ENCODE measurements at places on chromosomes 6 and 20.

DNA sequence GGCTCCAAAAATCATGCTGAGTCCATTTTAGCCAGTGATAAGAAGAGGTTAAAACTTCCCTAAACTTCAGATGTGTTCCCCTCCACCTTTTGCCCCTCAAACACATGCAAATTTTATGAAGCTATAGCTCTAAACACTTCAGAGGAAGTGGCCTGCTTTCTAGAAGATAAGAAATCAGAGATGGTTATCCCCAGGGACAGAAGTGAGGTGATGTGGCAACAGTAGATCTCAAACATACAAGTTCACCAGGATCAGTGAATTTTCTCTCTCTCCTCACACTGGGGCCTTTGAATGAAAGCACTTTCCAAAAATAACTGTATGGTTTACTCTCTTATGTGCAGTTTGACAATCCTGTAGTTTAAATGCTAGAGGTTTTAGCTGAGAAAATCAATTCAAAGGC, 332.0 kb downstream of the BTBD9 start:
- no peak for DNase-seq

GRCh38 chr20:19609642-19610223, 148.3 kb upstream of the RIN2 start:
- DNase-seq, result no peak

GRCh38 chr6:51805517-51805916, 281.9 kb downstream of the PKHD1 start:
- DNase-seq, result no peak

DNA sequence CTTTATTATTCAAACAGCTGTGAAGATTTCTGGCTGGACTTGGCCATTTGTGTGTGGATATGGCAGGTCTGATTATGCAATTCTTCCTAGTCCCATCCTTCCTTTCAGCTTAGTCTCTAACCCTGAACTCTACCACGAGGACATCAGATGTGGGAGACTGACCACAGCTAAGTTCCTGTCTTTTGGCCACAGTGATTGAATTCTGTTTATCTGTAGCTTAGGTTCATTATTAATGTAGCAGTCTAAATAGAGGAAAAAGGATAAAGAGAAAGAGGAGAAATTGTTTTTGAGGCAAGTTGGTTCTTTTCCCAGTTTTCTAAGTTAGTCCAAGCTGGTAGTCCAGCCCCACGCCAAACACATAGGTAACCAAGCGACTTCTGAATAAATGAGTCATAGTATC, 598.9 kb downstream of the RFPL4B start:
- DNase-seq, result no peak

- no peak for DNase-seq
These were observed 60.1 kb downstream of the RPP40 start for GRCh38 chr6:4943716-4944115.

DNA sequence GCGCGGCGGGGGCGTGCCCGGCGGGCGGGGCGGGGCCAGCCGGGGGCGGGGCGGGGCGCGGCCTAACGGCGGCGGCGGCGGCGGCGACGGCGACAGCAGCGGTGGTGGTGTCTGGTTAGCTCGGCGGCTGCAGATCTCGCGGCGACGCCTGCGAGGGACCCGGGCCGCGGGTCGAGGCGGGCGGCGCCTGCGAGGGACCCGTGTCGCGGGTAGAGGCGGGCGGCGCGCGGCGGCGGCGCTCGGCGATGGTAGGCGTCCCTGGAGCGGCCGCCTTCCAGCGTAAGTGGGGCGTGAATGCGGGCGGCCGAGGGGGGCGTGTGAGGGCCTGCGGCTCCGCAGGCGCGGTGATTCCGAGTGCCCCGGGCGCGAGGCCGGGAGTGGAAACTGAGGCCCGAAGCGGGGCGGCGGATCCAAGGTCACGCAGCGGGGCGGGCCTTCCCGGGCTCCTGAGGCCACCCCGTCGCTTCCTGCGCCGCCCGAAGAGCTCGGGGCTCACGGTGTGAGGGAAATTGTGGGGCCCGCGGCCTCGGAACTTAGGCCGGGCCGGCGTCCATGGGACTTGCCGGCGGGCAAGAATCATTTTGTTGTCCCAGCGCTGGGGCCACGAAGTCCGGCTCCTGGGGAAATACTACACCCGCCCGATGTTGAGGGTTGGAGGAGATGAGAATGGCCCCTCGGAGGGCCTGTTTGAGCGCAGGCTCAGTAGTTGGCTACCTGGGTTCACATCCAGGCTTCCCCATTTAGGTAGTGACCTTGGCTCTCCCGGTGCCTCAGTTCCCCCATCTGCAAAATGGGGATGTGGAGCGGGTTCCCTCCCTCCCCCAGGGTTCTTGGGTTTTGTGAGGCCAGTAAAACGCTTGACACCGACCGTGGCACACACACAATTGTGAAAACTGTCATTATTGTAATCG, at the start of gene CBFA2T2:
Gene CBFA2T2, plus strand, starts transcription at position 74 of the 911 bp plus-strand sequence. Its CDS starts 172 bp downstream, at position 246.
- DNase-seq, result no peak

DNA sequence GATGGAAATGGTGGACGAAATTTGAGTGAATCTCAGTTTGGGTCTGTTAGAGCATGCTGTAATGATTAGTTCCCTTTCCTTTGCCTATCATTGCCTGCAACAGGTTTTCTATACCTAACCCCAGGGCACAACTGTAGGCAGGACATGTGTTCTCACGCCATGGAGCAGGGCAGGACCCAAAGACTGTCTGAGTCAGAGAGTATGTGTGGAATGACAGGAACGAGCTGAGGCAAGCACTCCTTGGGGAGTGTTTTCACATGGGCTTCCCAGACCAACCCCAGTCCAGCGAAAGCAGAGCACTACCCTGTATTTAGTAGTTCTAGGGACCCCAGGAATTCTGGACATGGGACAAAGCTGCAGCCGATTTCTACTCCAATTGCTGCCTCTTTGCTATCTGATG, 234.2 kb downstream of the HACE1 start:
- DNase-seq, result no peak

- no peak for DNase-seq
These were observed 93.0 kb downstream of the ADTRP start for GRCh38 chr6:11685481-11686093.

DNA sequence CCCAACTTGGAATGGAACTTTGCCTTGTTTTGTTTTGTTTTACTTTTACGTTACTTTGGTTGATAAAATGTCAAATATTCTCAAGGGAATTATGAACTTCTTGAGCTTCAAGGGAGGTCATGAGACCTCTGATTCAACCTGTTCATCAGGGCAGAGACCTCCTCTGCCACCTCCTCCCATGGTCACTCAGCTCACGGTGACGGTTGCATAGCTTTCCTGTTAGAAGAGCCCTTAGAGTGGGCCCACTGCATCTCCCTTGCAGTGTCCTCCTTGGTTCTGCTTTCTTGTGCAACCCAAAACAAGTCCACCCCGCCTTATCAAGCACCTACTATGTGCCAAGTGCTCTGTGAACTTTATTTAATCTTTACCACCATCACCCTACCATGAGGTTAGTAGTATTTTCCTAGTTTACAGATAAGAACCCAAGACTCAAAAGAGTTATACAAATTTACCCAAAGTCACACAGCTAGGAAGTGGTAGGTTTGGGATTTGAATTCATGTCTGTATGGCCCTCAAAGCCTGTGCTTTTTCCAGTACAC, 15.5 kb downstream of the TM9SF4 start:
- no peak for DNase-seq

DNA sequence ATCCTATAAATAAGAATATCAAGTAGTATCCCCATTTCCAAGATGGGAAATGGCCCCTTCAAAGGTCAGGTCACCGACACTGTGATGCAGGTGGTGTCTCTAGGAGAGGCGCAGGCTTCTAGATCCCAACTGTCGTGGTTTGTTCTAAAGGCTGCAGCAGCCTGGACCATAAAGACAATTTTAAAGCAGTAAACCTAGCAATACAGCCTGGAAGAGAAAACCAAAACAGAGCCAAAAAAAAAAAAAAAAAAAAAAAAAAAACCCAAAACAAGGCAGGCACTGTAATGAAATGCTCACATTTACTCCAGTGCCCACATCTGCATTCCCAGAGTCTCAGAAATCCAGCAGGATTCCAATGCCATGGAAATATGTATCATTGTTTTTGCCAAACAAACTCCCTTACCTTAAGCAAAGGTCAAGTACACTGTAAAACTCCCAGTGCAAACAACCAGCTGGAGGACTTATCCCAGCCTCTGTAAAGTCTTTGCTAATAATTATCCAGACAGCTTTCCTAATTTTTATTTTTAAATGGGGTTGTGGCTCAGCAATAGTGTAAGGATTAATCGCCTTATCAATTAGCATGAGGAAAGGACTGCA, 98.2 kb downstream of the PSMG4 start:
- DNase-seq, result no peak

DNA sequence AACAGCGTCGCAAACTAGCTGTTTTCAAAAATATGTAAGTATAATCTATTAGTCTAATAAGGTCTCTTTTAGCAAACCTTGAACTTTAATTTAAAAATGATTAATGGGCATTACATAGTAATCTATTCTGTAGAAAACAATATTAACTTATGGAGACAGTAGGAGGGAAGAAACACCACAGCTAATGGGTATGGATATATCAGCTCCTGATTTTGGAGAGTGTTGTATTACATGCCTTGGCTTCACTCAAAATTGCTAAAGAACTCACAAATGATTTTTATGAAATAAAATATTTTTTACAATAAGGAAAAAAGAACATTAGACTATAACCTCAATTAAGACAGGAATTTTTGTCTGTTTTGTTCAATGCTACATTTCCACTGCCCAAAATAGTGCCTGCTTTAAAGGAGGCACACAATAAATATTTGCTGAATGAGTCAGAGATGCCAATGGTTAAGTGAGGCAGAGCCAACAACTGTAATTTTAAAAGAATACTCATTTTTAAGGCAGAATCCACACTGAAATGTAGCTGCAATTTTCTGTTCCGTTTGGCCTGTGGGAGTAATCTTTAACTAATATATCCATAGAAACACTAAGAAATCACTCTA, 15.7 kb downstream of the ATG5 start:
- DNase-seq, result no peak

GRCh38 chr20:53291548-53291947, 302.1 kb downstream of the ZNF217 start:
- no peak for DNase-seq

DNA sequence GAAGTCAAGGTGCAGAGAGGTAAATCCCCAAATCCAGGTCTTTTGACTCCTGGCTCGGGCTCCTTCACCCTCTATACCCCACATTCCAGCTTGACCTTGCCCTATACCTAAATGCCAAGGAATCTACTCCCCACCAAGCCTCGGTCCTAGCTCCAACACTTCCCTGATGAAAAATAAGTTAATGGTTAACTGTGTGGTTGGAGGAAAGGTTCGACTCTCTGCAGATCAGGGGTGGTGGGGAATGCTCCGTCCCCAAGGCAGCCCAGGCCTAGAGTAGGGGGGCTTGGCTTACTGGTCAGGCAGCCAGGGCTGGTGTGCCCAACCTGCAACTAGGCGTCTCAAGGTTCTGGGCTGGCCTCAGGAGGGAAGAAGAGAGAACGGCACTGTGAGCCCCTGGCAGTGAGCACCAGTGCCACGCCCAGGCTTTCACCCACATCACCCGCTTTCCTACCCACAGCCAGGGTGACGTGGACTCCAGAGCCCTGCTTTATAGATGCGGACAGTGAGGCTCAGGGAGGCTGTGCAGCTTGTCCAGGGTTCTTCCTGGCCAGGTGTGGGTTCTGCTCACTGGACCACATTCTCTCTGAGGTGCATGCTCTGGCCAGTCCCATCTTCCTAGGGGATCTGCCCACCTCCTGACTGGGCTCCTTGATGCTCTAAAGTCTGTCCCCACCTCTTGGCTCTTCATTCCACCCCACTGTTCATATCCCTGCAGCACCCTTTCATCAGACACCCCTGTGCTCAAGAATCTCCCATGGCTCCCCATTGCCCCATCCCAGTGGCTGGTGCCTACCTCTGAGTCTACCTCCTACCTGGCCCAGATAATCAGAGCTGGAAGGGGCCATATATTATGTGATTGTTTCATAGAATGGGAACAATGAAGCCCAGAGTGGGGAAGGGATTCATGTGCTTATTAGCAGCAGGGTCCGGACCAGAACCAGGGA, 8.2 kb downstream of the SPDEF start:
- DNase-seq, result no peak

GRCh38 chr20:17648791-17649730, 33.0 kb downstream of the RRBP1 start:
- no peak for DNase-seq

DNA sequence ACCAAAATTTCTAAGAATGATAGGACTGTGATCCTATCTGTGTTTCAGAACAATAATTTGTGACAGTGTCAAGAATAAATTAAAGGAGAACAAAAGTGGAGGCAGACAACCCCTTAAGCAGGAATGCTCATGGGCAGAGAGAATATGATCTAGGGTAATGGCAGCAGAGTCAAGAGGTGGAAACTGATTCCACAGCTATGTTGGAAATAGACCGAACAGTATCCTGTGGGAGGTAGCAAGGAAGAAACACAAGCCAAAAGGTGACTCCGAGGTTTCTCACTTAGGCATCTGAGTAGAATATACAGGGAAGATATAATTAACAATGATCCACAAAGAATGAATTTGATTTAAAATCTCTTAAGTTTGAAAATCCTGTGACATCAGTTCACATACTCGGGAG, 100.5 kb downstream of the NRSN1 start:
- DNase-seq, result no peak

DNA sequence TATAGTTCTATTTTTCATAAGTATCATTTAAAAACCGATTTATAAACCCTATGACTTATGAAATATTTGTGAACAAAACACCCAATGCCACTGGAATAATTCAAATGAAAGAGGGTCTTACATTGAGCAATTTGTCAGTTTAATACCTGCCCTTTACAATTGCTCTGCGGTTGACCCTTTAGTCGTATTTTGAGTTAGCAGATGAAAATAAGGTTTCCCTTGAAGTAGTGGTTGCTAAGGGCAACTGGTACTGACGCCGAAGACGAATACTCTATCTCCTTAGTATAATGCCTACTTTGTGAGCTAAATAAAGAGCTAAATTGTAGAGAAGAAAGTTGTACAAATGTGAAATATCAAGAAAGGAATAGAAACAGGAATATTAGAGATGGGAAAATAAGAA, 69.4 kb downstream of the KCNQ5 start:
- DNase-seq, result no peak

DNA sequence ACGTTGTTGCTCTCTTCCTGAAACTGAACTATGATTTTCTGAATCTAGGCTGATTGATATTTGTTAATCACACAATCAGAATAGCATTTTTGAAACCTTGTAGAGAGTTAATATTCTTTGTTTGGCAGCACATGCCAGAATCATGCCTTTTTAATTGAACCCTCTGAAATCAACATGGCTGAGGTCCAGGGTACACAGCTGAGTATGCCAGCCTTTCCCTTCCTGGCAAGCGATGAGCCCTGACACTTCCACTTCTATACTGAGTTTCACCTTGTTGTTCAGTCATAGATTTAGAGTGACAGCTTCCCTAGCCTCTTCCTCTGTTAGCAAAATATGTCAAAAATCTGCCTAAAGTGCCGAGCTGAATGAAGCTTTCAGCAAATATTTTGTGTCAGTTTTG, 6.8 kb downstream of the HDDC2 start:
- DNase-seq, result no peak

DNA sequence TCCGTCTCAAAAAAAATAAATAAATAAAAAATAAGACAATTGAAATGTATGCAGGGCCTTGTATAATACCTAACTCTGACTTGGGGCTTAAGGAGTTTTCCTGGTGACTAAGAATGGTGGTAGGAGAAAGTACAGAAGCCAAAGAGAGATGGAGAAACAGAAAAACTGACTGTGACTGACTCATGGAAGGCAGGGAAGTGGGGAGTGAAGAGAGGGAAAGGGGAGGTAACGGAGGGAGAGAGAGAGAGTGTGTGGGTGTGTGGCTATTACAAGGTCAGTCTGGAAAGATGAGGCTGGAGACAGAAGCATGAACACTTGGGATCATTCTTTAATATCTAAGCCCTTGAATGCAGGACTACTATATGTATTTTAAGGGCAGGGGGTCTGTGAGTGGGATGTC, 38.5 kb downstream of the SNRNP48 start:
- no peak for DNase-seq
